Activated CD4-positive, alpha-beta T cell treated with anti-CD3 and anti-CD28 coated beads for 4 hours (primary cell): ENCODE measurements at places on chromosomes 7 and 10.
A peak's percentile ranks its signal among the peaks of the same experiment; 100 is the strongest.

- no peak for DNase-seq
These were observed 215.7 kb downstream of the SNX10 start for GRCh38 chr7:26507108-26507987.

DNA sequence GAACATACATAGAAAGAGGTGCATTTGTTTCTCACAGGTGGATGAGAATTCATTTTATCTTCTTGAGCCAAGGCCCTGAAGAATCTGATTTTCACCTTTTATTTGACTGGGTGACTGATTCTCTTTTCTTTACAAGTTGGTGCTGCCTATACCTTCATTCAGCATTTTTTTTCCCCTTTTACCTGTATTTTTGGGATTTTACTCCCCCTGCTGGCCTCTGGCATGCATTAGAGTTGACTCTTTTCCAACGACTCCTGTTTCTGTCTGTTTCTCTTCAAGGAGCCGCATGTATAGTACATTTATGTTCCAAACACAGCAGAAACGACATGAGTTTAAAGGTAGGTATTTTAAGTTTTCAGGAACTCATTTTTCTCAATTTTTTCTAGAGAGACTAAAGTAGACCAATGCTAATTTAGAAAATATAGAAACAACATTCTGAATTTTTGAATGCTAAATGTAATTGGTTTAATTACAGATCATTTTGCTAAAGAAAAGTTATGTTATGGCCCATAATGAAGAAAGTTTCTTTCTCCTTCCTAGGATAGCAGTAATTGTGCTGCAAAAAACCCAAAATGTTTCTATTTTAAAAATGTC lies 149.8 kb upstream of the HDAC9 start:
- no peak for DNase-seq

- no peak for DNase-seq
These were observed 5.9 kb downstream of the SAP25 start for GRCh38 chr7:100567751-100568175.

- DNase-seq = no peak
These were observed 519.7 kb downstream of the LRMDA start for GRCh38 chr10:75950997-75951589.

- DNase-seq = no peak
These were observed 68.4 kb upstream of the MALRD1 start for GRCh38 chr10:18980089-18980629.

DNA sequence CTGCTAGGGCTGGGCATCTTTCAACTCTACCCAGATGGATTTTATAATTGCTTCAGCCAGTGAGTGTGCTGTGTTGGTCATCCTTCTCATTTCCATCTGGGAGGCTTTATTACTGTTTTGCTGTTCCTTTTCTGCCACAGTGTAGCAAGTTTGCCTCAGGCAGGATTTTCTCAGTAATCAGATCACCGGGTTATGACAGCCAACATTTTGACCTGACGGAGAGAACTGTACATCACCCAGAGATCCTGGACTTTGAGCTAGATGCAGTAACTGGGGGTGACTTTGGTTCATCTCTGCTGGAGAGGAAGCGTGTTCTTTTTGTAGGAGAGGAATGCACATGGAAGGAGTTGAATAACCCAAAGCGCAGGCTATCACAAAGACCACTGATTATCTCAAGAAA lies 111.8 kb upstream of the AGR3 start:
- DNase-seq = no peak

DNA sequence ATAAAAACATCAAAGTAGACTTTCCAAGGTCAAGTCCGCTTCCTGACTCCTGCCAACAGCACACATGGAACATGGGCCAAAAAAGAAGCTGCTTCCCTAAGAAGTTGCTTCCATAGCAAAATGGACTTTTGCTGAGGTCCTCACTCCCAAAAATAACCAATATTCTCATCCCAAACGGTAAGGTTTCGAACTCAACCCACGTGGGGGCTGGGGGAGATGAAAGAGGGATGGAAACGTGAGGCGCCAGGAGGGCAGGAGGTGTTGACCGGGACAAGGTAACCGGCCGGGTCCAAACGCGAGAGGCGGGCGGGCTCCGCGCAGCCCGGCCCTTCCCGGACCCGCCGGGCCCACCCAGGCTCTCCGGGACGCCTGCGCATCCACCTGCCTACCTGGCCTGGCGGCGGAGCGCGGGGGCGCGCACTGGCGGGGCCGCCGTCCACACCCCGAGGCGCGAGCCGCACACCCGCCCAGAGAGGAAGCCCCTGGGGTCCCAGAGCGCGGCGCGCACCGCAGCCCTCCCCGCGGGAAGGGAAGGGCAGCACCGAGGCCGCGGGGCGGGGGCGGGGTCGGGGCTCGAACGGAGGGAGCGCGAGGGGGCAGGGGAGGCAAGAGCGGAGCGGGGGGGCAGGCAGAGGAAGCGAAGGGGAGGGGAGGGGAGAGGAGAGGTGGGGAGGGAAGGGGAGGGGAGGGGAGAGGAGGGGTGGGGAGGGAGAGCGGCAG lies 742 bp downstream of the LMBR1 start:
- DNase-seq = peak; percentile 73

GRCh38 chr10:36636879-36637278 lies 488.5 kb upstream of the ANKRD30A start:
- DNase-seq = no peak

DNA sequence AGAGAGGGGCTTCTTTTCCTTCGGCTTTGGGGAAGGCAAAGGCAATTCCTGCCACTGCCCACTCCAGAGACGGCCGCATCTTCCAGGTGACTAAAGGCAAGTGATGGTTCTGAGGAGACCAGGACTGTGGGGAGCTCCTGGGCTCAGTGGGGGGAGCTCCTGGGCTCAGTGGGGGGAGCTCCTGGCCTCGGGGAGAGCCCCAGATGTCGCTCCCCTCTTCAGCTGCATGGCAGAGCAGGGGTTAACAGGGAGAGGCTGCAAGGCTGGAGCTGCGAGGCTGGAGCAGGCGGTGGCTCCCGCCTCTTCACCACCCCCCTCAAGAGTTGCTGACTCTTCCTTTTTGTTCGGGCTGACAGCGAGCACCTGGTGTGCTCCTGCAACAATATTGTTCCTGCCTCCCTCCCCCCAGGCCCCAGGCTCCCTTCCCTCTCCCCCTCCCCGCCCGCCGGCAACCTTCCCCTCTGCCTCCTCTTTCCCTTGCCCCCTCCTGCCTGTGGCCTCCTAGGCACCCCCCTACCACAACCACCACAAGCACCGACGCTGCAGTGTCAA lies 56.3 kb upstream of the LBX1 start:
- DNase-seq = no peak
